ENCODE measurements at places on chromosomes 11 and 22. TPM values are rescaled to one million over a fixed set of nuclear protein-coding genes. Genes with fewer than 3 reads are reported as not detected.

GRCh38 chr22:37109242-37109917 is at the start of gene TMPRSS6:
Gene TMPRSS6, minus strand, starts transcription at chr22:37109713. Its CDS starts 6,296 bp downstream, at chr22:37103417.
- no peak for DNase-seq

GRCh38 chr11:115961159-115962003 is 457.2 kb upstream of the CADM1 start:
- DNase-seq, result no peak

DNA sequence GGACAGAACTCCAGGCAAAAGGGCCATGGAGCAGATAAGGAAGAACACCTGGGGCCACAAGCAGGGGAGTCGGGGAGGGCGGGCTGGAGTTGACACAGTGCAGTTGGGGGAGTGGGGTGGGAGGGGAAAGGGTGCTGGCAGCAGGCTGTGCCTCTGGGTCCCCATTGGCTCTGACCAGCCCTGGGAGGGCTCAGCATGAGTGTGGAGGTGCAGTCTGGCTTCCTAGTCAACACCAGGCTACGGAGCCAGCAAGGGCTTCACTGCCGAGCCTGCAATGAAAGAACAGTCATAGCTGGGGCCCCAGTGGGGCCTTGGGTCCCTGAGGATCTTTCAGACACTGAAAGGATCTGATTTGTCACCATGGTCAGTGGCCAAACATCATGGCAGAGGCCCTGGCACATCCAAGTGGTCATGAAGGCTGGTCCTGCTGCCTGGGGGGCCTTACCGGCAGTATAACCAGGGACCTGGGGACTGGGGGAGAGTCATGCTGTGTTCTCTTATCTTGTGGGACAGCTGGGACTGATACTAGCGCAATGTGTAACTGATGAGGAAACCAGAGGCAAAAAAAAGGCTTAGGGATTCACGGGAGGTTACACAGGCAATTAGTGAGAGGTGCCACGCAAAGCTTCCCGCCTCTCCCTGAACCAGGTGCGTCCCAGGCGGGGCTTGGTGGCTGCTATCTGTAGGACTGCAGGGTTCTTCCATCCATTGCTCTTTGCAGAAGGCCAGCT is 11.6 kb downstream of the SLC37A2 start:
- DNase-seq, result no peak

Gene MS4A6E
- not detected for total RNA-seq

Gene ARHGEF17
- total RNA-seq, result 22.3 TPM

- no peak for DNase-seq
Observed at GRCh38 chr11:134383576-134384221, 28.3 kb downstream of the B3GAT1 start.

Gene LRRC32
- not detected for total RNA-seq

- no peak for DNase-seq
Observed at GRCh38 chr11:73230931-73231330, 12.8 kb downstream of the P2RY2 start.

DNA sequence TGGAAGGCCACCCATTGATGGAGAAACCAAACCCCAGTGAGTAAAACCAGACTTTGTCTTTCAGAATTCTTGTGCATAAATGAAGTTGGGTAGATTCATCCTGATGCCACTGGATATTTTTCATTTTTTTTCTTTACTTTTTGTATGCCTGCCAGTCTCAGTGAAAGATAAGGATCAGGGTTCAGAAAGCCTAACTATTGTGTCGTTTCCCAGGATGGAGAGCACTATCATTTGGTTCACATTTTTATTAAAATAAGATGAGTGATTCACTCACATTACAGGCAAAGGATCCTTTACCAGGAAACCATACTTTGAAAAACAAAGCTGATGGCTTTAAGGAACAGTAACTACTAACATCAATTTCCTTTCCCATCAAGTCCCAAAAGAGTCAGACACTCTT is 52.0 kb downstream of the ARFGAP2 start:
- DNase-seq, result no peak

DNA sequence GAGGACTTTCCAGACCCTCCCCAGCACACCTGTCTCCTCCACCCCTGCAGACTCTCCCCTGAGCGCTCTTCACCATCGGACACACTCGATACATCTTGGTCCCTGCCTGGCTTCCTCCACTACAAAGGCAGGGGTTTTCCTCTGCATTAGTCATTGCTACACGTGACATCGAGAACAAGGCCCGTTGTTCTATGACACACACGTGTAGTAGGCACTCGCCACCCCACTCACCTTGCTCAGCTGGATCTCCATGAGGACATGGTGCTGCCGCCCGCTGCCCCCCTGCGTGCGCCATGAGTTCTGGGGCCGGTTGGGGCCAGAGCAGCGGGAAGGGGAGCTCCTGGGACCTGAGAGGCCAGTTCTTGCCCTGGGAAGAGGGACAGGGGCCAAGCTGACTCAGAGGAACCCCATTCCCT is 16.7 kb downstream of the ATG2A start:
- DNase-seq, result peak; percentile 78

DNA sequence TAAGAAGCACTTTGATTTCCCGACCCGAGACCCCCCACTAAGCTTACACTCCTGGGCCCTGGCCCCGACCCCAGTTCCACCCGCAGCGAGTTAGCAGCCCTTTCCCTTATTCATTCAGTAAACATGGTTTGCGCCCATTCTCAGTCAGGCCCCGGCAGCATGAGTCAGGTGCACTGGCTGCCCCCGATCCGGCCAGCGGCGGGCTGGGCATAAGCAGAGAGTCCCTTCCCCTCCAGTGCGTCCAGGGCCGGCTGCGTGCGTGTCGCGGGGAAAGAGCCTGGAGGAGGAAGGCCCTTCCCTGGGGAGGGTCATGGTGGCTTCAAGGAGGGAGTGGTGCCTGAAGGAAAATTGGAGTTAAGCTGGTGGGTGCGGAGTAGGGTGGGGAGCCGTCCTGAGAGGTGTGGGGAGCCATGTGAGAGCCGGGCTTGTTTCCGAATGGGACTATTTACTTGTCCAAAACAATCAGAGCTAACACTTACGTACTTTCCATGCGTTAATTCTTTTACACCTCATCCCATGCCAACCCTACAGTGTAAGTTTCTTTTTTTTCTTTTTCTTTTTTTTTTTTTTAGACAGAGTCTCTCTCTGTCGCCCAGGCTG is 657 bp downstream of the IGHMBP2 start:
- DNase-seq, result peak; percentile 27

GRCh38 chr11:94472916-94473799 is 20.5 kb downstream of the MRE11 start:
- no peak for DNase-seq

Gene INPP5J
- total RNA-seq, result 4.1 TPM

- peak; percentile 81 for DNase-seq
Observed at GRCh38 chr11:76592961-76593360, 77.6 kb downstream of the LRRC32 start.

Gene PGA5
- not detected for total RNA-seq

- DNase-seq, result peak; percentile 51
Observed at GRCh38 chr11:62664405-62665074, 470 bp downstream of the C11orf98 start.

GRCh38 chr11:123253911-123254310 is 58.9 kb upstream of the CLMP start:
- DNase-seq, result no peak

DNA sequence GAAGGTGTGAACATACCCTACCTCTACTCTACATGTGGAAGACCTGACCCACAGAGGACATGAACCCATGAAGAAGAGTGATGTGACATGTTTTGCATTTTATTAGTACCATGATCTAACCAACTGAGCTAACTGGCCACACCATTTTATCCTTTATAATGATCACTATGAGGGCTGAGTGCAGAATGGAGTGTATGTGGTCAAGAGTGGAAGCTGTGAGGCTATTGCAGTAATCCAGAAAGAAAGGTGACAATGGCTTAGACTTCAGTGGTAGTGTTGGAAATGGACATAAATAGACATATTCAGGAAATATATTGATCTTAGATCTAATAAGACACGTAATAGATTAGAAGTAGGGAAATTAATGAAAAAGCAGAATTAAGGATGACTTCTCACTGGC is 3.8 kb downstream of the SRSF8 start:
- DNase-seq, result no peak

GRCh38 chr22:46092670-46093410 is 57.5 kb upstream of the PPARA start:
- DNase-seq, result no peak

GRCh38 chr11:27390318-27391295 is 27.6 kb upstream of the CCDC34 start:
- no peak for DNase-seq

- no peak for DNase-seq
Observed at GRCh38 chr22:37708580-37709444, 12.0 kb downstream of the TRIOBP start.

Gene TRAPPC4
- 42.0 TPM for total RNA-seq

- DNase-seq, result no peak
Observed at GRCh38 chr11:15873501-15873900, 482.8 kb downstream of the SOX6 start.

- no peak for DNase-seq
Observed at GRCh38 chr22:29815580-29815979, 22.5 kb downstream of the ASCC2 start.

Gene CCDC179
- total RNA-seq, result not detected

Gene SLC6A5
- not detected for total RNA-seq

Gene LINC01488
- not detected for total RNA-seq

DNA sequence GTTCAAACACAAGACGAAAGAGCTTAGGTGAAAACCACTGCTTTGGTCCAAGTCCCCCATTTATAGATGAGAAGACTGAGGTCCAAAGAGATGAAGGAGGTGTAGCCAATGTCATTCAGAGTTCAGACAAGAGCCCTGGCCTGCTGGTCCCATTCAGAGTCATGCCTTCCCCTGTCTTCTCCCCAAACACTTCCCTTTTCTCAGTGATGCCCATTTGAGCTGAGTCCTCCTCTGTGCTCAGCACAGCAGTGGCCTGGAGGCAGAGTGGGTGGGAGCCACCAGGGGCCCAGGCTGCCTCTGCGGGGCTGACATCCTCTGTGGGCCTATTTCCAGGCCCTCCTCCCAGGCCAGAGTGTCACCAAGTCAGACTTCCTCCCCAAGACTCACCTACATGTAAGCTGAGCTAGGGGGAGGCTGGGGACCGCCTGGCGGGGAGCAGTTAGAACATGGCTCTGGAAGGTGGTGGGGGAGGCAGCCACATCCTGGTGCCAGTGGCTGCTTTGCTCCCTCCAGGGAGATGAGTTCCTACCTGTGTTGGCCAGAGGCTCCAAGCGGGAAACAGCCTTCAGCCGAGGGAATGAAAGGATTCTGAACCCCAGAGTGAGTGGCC is 22.4 kb upstream of the LRRC10B start:
- DNase-seq, result no peak

GRCh38 chr11:13777341-13777985 is 109.0 kb downstream of the FAR1 start:
- no peak for DNase-seq

Data from Calu3 (cell line).